ENCODE measurements at places on chromosomes 2 and 18.
A peak's percentile ranks its signal among the peaks of the same experiment; 100 is the strongest.

DNA sequence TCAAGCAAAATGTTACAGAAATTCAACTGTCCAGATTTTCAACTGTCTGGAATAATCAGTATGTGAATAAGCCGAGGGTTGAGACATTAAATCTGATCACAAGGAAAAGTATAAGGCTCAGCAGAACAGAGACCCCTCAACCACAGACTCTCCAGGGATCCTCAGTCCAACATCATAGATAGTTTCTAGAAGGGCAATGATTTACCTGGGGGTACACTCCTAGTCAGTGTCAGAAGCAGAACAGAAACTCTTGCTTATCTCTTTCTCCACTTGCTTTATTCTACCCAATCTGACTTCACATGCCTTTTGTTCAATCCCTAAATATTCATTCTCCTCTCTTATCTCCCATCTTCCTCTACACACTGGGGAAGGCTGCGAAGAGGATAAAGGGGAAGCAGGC, 36.4 kb downstream of the ICOS start:
- no peak for DNase-seq

DNA sequence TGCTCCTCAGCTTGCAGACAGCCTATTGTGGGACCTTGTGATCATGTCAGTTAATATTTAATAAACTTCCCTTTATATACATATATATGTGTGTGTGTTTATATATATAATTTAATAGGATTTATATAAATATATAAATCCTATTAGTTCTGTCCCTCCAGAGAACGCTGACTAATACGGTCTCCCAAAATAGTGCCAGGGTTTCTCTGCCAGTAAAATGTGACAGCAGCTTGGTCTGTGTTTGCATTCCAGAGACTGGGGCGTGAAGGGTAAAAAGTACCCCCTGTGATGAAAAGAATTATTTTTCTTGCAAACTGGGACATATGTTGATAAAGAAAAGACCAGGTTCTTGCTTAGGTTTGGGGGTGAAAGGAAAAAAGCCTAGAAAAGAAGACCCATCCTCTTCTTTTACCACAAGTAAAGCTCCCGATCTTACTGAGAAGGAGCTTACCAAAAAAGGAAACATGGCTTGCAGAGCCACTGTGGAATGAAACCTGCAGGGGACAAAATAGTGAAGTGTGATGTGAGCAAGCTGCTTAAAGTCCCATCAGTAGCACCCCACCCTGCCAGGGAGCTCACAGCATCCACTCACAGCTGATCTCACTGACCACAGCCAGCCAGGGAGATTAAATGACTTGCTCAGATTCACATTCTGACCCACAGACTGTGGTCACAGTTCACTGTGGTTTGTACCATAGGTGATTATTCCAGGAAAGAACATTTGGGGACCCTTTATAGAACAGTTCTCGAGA, 110.9 kb upstream of the RMP24 start:
- DNase-seq, result no peak

DNA sequence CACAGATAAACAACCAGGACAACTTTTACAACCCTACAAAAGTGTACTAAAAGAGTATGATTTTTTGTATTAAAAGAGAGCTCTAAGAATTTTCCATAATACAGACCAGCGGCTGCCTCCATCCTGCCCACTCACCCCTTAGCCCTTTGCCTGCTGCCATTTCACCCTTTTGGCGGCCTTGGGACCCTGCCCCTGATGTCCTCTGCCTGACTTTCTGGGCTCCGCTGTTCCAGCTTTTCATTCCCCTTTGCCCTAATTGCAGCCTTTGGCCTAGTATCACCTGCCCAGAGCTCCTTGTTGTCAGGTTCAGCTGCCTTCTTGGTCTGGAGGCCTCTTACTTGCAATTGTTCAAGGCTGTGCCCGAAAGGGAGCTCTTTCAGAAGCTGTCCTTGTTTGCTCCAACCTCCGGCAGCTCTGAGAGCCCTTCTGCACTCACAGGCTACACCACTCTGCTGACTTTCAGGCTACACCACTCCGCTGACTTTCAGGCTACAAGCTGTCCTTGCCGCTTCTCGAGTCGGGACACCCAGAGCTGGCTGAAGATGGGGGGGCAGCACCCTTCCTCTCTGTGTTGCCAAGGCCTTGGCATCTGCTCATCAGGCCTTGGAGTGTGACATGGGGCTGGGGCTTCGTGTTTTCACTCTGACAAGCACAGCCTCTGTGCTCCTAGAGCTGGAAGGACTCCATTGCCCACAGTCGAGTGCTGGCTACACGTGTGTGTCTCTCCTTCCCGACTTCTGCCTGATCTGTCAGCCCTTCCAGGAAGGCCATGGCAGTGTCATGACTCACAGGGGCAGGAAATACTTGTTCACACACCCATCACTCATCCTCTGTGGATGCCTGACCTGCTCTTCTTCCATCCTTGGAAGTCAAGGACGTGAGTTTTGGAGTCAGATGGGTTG, 43.1 kb upstream of the HDAC4 start:
- DNase-seq, result no peak

DNA sequence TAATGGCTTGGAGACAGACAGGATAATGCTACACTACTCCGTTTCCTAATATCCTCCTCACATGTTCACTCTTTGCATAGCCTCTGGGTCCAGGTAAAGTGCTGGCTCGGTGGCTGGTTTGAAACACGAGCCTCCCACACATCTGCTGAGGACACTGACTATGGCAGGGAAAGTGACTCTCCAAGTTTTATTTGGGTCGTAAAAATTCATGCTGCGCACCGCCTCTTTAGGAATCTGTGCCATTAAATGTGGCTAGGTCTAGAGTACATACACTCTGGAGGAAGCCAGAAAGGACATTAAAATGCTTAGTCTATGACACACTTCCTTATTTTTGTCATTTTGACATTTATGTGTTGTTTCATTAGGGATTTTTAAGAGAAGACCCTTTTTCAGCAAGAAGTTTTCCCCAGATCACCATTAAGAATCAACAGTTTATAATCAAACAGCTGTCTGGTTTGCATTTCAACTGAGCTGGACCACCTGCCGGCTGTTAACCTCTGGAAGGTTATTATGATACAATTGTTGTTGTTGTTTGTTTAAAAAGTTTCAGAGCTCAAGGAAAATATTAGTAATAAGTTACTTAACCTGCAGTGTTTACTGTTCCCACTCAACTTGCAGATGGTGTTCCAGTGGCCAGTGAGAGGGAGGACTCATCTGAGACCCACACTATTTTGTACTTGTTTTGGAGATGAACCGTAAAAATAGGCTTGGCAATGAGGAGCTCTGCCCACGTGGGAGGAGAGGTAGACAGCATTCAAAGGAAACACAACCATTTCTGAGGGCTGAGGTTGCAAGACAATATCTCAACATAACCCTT, 443.3 kb upstream of the MEIS1 start:
- DNase-seq, result no peak

DNA sequence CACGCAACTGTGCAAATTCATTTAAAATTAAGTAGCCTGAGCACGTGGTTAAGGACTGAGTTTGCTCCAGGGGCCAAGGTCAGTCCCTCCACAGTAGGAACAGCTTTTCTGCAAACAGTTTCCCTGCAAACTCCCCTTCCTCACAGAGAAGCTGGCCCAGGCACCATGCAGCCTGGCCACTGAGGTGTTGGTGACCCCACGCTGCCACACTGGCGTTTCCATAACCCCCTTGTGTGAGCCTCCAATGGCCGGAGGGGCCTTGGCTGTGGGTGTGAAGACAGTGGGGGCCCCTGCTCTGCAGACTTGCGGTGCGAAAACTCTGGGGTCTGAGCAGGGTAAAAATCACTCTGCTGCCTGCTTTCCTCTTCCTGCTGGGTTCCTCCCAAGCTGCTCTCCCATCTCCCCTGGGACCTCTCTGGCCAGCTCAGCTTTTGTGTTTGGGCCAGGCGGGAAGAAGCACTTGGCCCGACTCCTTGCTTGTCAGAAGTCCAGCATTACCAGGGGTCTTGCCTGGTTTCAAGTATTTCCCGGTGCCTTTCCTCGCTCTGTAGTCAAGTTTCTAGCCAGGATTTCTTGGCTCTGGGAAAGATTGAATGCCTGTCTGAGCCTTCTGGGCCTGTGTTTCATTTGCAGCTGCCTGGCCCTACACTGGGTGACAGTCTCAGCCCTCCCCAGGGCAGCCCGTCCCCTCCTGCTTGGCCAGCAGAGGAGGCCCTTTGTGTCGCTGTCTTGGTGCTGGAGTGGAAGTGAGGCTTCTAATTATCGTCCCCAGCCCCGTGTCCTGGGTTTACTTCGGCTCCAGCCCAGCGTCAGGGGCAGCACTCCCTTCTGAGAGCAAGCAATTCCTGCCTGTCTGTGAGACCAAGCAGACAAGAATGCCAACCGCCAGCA, 131.4 kb upstream of the SLC1A4 start:
- peak; percentile 51 for DNase-seq

DNA sequence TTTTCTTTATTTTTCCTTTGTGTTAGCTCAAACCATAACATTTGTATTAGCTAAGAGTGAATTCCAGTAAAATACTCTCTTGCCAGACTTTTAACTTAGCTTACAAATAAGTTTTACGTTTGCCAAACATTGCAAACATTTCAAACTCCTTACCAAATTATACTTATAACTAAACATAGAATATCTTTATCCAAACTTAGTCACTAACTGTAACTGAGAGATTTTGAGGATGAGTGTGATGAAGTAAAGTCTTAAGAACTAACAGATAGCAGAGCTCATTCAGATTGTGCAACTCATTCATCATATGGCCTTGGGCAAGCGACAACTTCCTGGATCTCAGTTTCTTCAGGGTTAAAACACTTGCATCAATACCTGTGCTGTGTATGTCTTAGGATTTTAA, 533.7 kb downstream of the TDRD15 start:
- no peak for DNase-seq

GRCh38 chr18:25805939-25806338, 284.5 kb downstream of the SS18 start:
- no peak for DNase-seq
